ENCODE measurements at places on chromosomes 6 and 20.

GRCh38 chr6:144340541-144341371 is 55.6 kb downstream of the UTRN start:
- no peak for DNase-seq

- no peak for DNase-seq
These were observed 75.8 kb upstream of the AFDN start for GRCh38 chr6:167750956-167751358.

GRCh38 chr6:42547407-42548329 is 16.2 kb upstream of the UBR2 start:
- peak; percentile 61 for DNase-seq

- DNase-seq = no peak
These were observed 50.8 kb downstream of the BCAS4 start for GRCh38 chr20:50845566-50846215.

- no peak for DNase-seq
These were observed 199.1 kb downstream of the ERMARD start for GRCh38 chr6:169950558-169950957.

DNA sequence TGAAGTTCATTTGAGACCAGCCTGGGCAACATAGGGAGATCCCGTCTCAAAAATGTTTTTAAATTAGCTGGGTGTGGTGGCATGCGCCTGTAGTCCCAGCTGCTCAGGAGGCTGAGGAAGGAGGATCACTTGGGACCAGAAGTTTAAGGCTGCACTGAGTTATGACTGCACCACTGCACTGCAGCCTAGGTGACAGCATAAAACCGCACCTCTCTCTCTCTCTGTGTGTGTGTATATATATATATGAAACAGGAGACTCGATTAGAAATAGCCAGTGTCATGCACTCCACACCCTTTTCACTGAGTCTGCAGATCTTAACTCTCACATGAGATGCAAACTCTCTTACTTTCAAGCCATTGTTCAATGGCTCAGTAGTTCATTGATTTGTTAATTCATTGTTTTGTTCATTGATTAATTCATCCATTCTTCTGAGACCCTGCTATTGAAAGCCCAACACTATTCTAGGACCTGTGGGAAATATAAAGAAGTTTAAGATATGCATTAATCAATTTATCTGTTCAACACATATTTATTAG is 52.4 kb upstream of the MRPS10 start:
- DNase-seq = no peak

GRCh38 chr6:33705268-33705885 is 6.1 kb downstream of the UQCC2 start:
- DNase-seq = no peak

- no peak for DNase-seq
These were observed 4.3 kb upstream of the PSORS1C2 start for GRCh38 chr6:31143148-31143547.

DNA sequence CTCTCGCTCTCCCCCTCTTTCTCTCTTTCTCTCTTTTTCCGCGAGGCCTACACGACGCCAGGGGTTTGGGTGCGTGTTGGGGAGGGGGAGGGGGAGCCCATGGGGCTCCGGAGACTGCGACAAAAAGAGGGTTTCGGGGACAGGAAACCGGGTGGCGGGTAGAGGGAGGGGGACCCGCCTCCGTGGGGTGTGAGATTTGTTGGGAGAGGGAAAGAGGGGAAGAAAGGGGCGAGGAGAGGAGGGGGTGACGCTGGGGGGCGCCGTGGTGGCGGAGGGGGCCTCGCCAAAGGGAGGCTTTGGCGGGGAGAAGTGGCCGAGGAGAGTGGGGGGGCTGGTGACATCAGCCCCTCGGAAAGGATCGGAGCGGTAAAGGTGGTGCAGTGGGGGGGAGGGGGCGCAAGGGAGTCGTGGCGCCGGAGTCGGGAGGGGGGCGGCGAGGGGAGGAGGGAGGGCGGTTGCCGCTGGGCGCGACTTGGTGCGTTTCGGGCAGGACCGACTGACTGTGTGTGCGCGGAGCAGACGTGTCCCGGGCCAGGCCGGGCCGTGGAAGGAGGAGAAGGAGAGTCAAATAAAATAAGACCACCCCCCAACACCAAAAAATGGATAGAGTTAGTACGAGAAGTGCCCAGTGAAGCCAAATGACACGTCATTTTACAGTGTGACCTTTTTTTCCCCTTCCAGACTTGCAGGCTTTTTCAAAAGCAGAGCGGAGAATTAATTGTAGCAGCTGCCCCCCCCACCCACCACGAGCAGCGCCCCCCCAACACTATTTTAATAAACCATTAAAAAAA is 39.8 kb downstream of the GNAS start:
- DNase-seq = peak; percentile 41

- DNase-seq = no peak
These were observed 117.0 kb downstream of the AIG1 start for GRCh38 chr6:143177706-143178105.

- no peak for DNase-seq
These were observed 36.4 kb upstream of the ENPP5 start for GRCh38 chr6:46207174-46207573.

DNA sequence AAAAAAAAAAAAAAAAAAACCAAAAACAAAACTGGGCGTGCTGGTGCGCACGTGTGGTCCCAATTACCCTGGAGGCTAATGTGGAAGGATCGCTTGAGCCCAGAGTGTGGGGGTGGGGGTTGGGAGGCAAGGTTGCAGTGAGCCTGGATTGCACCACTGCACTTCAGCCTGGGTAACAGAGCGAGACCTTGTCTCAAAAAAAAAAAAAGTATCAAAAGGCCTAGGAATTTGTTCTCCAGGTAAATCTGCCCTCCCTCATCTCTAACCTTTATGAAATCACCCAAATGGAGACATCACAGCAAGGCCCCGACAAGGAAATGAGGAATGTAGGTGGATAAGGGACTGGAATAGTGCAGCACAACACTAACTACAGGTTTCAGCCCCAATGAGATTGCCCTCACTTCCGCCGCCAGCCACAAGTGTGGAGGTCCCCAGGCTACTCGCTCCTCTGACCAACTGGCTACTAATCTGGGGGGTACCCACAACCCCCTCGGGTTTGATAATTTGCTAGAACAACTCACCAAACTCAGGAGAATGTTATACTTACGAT is 36.8 kb upstream of the DDR1 start:
- no peak for DNase-seq

DNA sequence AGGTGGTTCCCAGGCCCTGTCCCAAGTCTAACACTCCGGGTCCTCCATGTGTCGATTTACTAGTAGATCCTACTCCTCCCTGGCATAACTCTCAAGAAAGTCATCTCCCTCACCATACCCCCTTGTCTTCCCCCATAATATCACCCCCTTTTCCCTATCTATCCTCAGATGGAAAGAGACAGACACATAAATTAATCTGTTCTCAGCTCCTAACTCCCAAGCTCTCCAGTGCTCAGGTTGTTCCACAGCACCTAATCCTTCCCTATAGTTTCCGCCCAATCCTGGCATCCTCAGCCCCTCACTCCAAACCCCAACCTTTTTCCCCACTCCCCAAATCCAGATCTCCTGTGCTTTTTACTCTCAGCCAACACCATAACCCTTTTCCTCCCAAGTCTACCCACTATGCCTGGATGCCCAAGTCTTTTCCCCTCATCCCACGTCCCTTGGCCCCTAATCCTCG is 808 bp downstream of the ILRUN start:
- DNase-seq = no peak

DNA sequence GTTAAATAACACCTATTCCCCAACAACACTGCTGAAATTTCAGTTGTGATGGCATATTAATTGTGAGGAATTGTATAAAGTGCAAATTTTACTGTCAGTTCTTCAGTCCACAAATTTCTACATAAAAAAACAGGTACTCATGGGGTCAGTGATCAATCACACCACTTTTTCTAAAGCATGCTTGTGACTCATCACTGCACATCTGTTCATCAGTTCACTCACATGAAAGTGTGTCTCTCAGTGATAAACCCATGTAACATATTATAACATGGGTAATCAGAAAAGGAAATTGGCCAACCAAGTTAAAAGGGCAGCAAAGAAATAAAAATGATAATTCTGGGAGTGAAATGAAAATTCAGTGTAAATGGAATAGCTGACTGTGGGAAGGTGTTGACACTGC is 234.7 kb upstream of the FKBP1C start:
- DNase-seq = no peak

- no peak for DNase-seq
These were observed 58.5 kb upstream of the ATXN1 start for GRCh38 chr6:16819752-16820151.

GRCh38 chr6:45637056-45637455 is 259.3 kb upstream of the SUPT3H start:
- DNase-seq = no peak

DNA sequence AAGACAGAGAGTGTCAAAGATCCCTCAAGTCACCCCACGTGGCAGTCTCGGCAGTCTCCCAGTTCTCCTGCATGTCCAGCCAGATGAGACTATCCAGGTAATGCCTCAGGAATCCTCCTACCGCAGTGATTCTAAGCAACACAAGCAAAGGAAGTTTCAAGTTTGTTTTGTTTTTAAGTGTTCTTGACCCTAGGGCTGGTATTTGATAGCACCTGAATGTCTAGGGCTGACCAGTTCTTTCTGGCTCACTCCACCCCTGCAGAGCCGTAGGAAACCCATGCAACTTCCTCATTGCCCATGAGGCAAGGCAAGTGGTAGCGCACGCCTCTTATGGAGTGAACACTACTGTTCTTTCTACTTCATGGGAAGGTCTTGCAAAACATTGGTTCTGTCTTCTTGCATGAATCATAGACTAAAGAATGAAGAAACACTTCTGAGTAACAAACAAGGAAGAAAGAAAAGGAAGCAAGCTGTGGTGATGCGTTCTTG is 24.8 kb upstream of the FOXQ1 start:
- no peak for DNase-seq

- no peak for DNase-seq
These were observed 45.1 kb downstream of the PTPRA start for GRCh38 chr20:2918096-2919049.

DNA sequence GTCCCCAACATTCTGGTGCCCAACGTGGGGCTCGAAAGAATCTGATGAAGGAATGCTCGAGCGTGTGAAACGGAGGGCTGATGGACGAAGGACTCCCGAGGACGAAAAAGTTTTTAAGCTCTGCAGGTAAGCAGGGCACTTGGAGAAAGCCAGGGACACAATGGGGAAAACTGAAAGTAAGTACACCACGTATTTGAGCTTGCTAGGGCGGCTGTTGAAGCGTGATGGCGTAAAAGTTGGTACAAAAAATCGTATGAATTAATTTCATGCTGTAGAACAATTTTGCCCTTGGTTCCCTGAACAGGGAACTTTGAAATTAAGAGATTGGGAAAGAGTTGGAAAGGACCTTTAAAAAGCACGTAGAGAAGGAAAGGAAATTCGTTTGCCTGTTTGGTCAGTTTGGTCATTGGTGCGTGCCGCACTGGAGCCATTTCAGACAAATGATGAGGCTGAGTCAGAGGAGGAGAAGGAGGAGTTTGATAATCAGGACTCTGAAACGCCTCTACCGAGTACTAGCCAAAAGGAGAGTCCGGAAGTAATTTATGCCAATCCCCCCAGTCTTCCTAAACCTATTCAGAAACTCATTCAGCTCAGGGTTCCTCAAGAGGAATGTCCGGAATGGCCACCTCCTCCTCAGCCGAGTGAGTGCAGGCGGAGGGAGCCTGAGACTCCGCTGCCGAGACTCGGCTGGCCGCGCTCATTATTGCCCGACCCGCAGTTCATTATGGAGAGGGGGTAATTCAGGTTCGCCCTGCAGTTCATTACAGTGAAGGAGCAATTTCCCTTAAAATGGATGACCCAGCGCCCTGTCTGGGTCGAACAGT is 59.2 kb upstream of the PRSS16 start:
- DNase-seq = peak; percentile 74

DNA sequence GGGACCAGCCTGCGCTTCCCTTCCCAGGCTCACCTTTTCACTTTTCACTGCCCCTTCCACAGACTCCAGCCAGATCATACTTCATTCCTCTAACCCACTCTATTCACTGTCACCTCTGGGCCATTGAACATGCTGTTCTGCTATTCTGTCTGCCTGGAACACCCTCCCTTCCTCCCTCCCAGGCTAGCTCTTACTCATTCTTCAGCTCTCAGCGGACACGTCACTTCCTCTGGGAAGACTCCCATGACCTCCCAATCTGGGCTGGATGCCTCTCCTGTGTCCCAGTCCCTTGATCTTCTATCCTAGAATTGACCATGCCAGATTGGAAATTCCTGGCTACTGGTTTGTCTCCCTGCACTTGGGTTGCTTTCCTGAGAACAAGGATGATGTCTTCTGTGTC is 5.0 kb downstream of the SLC12A5 start:
- no peak for DNase-seq

GRCh38 chr6:6686748-6687601 is 98.5 kb downstream of the LY86 start:
- no peak for DNase-seq

- no peak for DNase-seq
These were observed 32.7 kb downstream of the ILRUN start for GRCh38 chr6:34663831-34664255.

- no peak for DNase-seq
These were observed 192.1 kb downstream of the DTNBP1 start for GRCh38 chr6:15470746-15471145.

DNA sequence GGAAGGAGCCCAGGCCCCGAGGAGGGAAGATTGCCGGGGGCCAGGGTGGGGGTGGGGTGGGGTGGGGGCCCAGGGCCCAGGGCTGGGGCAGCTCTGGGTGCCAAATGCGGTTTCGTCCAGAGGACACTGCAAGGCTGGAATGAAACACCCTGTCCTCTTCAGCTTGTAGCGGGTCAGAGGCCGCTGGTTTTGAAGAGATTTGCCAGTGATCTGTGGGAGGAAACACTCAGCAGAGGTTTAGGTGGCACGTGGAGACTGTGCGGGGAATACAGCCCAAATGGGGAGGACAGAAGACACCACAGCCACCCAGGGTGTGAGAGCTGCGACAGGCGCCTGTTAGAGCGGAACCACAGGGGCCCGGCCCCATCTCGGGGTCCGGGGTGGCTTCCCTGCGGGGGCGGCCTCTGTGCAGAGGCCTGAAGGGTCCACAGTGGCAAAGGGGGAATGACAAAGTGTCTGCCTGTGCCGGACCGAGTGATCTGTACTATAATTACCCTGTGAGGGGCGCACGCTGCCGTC is 29.2 kb downstream of the FRMD1 start:
- no peak for DNase-seq

DNA sequence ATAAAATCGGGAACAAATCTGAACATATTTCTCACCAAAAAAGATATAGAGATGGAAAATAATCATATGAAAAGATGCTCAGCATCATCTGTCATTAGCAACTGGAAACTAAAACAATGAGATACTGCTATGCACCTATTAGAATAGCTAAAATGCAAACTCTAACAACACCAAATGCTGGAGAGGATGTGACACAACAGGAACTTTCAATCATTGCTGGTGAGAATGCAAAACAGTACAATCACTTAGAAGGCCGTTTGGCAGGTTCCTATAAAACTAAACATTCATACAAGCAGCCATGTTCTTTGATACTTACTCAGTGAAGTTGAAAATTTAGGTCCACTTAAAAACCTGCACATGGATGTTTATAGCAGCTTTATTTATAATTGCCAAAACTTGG is 67.0 kb downstream of the FAM50B start:
- no peak for DNase-seq

DNA sequence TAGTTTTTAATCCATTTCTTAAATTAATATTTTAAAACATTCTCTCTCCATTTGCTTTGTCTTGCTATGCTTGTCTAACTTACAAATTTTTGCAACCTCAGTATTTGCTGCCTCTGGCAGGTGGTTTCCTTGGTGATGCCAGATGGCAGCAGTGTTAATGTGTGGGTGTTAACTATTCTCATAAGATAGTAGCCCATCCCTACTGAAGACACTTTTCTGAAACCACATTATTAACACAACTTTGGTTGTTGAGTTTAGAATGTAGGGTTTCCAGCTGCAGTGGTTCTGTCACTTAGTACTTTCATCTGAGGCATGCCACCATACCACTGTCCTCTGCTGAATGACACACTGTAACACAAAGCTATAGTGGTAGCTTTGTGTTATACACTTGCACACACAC is 75.1 kb downstream of the MYO6 start:
- DNase-seq = no peak
